ENCODE measurements at places on chromosomes 4 and X.
A peak's percentile ranks its signal among the peaks of the same experiment; 100 is the strongest.

DNA sequence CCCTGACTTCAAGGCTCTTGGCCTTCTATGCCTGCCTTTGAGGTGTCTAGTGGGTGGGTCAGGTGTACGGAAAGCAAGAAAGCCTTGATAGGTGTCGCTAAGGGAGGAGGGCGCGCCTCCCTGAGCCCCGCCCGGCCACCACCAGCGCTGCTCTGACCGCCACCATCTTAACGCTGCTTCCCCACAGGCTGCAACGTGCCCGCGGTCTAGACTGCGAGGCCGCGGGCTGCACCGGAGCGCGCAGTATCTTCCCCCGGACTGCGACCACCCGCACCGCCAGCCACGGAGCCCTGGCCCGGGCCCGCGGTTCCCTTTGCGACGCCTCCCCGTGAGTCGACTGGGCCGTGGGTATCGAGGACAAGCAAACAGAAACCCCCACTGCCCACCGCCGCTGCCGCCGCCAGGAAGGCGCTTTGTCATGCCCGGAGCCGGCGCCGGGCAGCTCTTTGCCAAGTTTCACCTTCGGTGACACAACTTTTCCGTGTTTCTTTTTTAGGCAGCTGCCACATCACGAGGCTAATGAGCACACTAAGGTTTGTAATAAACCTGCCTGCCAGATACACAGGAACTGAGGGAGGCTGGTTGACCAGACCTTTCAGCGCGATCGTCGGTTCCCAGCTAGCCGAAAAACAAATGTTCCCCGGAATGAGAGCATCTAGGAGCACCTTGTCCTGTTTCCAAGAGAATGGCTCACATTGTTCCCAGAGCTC, 335.8 kb upstream of the F9 start:
- no peak for DNase-seq

DNA sequence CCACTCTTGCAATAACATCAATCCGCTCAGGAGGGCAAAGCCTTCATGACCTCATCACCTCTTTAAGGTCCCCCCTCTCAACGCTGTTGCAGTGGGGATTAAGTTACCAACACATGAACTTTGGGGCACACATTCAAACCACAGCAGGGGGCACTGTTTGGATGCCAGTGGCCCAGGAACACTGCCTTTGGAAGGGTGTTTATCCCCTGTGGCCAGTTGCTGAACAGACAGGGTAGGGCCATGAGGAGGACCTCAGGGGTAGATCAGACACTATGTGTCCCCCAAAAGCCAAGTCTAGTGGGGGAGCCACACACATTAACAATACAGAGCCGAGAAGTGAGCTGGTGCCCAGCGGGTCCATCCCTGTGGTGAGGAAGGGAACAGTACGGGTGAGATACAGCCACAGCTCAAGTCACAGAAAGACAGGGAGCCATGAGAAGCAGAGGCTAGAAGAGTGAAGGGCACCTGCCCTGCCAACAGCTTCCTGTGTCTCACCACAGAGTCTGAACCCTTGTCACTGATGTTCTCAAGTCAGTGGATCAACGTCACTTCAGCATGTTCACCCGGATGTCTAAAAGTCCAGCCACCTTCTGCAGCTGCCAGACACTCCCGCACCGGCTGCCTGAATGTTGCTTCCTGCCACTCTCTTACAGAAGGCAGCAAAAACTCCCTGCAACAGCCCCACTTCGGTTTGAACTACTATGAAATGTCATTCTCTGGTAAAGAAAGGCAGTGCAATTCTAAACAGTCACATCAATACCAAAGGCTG, 19.9 kb upstream of the MXD4 start:
- peak; percentile 60 for DNase-seq

DNA sequence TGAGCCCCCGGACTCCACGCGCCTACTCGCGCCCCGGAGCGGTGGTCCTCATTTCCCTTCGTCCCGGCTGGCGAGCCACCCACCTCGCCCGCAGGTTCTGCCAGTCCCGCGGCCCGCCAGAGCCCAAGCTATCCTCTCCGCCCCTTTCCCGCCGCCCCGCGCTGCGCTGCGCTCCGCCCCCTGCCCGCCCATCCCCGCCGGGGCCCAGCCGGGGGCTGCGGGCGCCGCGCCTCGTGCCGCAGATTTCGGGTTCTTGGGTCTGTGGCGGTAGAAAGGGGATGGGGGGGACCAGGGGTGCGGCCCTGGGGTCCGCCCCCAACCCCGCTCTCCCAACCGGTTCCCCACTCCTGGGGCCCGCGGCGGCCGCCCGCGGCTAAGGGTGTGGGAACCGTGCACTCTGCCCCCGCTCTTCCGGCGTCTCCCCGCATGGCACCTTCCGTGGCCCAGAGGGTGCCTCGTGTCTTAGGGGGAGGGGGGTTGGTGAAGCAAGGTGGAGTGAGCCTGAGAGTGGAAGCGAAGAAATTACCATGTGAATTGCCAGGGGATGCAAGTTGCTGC, 650.8 kb upstream of the DIPK2B start:
- DNase-seq = peak; percentile 66

- no peak for DNase-seq
These were observed 176.6 kb downstream of the NR3C2 start for GRCh38 chr4:148265627-148266026.

Measured in activated CD4-positive, alpha-beta T cell treated with anti-CD3 and anti-CD28 coated beads, Interleukin-2, amount 50 U/mL, for 48 hours (primary cell).